ENCODE measurements at places on chromosomes 1 and 21. TPM values are rescaled to one million over a fixed set of nuclear protein-coding genes. Genes with fewer than 3 reads are reported as not detected.

The SNRNP40 gene
- 19.5 TPM for polyA plus RNA-seq

The AIRE gene
- not detected for polyA plus RNA-seq

The CRB1 gene
- 2.7 TPM for polyA plus RNA-seq

The PPIAL4G gene
- 0.38 TPM for polyA plus RNA-seq

The SHE gene
- polyA plus RNA-seq, result not detected

The RPE65 gene
- polyA plus RNA-seq, result not detected

The TEX38 gene
- polyA plus RNA-seq, result not detected

Measured in Purkinje cell (primary cell).